ENCODE measurements at places on chromosomes 11 and 22.

DNA sequence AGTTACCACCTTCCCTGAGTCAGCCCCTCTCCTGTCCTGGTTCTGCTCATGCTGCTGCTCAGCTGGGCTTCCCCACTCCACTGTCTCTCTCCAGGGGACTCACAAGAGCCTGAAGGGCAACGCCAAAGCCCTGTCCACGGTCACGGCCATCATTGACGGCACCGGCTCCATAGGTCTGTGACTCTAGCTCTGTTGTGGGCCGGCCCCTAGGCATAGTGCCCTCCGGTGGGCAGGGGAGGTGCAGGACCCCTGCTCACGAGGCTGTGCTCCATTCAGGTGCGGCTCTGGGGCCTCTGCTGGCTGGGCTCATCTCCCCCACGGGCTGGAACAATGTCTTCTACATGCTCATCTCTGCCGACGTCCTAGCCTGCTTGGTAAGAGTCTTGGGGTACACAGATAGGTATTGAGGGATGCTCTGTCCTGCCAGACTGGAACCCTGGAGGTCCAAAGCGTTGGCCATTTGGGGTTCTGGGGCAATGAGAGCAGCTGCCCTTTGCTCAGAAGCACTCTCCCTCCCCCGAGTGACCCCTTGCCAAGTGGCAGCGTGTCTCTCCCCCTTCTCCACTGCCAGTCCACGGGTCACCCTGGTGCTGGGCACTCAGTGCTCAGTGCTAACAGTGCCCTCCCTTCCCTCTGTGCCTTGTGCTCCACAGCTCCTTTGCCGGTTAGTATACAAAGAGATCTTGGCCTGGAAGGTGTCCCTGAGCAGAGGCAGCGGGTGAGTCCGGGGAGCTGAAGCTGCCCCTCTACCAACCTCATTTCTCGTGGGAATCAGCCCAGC is 22.4 kb downstream of the SLC37A2 start:
- no peak for DNase-seq

DNA sequence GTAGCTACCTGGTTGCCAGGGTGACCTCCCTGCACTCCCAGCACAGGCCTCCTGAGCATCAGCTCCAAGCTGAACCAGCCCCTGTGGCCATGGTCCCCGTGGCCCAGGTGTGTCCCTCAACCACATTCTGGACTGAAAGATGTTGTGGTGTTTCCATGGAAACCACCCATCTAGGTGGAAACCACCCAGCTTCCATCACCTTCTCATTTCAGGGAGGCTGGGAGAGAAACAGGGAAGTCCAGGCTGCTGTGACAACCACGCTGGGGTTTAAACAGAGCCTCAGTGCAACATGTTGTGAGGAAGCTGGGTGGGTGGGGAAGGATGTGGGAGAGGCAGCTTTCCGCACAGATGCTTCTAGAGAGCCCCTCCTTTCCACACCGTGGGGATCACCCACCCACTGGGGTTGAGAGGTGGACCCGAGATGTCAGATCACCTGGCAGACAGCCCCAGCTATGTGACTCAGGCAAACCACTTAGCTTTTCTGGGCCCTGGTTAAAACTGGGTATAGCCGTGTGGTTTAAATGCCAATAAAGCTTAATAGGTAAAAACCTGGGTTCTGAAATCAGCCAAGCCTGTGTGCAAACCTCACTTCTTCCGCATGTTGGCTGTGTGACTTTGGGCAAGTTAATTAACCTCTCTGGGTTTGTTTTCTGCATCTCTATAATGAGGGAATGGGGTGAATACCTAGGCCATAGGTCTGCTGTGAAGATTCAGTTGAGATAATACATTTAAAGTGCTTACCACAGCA is 46.4 kb downstream of the CD82 start:
- DNase-seq: peak; percentile 79

- DNase-seq: peak; percentile 87
Measured at GRCh38 chr22:21646608-21647590, 4.8 kb downstream of the SDF2L1 start.

GRCh38 chr11:44032299-44033085 is 15.3 kb upstream of the ACCSL start:
- DNase-seq: no peak

DNA sequence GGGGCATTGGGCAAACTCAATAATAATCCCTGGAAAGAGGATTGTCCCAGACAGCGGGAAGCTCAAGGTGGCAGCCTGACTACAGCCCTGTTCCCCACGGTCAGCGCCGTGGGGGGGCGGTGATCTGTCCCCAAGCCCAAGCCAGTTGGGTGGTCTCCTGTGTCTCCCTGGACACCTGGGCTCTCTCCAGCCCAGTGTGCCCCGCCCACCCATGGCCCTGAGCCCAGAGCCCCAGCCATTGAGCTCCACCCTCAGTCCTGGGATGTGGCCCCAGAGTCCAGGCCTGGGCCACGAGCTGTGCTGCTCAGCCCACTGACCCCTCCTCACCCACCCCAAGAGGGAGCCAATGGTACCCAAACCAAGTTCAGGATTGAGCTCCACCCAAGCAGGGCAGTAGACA is 27.9 kb upstream of the PDE2A start:
- DNase-seq: no peak

Measured in CD4-positive, alpha-beta T cell treated with Interleukin-10 for 1 hour (primary cell).